ENCODE measurements at places on chromosomes 2 and 18. TPM values are rescaled to one million over a fixed set of nuclear protein-coding genes. Genes with fewer than 3 reads are reported as not detected.

Gene IL36G
- not detected for total RNA-seq

- no peaks in the 10 kb centered on the region for H3K27me3 ChIP-seq
- H3K27ac ChIP-seq = no peak overlapping the region
- DNase-seq = no peak
- H3K4me3 ChIP-seq = no peak overlapping the region
- no peaks in the 10 kb centered on the region for H3K4me1 ChIP-seq
These were observed 131.4 kb downstream of the TRABD2A start for GRCh38 chr2:84749442-84749841.

GRCh38 chr2:5020116-5020875 is 671.9 kb upstream of the SOX11 start:
- no peak for DNase-seq
- no peak overlapping the region for H3K4me3 ChIP-seq
- H3K27ac ChIP-seq = no peak overlapping the region
- no peaks in the 10 kb centered on the region for H3K4me1 ChIP-seq
- H3K27me3 ChIP-seq = no peaks in the 10 kb centered on the region

Gene PKP4
- total RNA-seq = 60.9 TPM

GRCh38 chr2:196162586-196163175 is 8.7 kb downstream of the STK17B start:
- no peak for DNase-seq
- H3K4me3 ChIP-seq = no peak overlapping the region
- H3K27me3 ChIP-seq = no peaks in the 10 kb centered on the region

Gene CDH2
- 7.7 TPM for total RNA-seq

DNA sequence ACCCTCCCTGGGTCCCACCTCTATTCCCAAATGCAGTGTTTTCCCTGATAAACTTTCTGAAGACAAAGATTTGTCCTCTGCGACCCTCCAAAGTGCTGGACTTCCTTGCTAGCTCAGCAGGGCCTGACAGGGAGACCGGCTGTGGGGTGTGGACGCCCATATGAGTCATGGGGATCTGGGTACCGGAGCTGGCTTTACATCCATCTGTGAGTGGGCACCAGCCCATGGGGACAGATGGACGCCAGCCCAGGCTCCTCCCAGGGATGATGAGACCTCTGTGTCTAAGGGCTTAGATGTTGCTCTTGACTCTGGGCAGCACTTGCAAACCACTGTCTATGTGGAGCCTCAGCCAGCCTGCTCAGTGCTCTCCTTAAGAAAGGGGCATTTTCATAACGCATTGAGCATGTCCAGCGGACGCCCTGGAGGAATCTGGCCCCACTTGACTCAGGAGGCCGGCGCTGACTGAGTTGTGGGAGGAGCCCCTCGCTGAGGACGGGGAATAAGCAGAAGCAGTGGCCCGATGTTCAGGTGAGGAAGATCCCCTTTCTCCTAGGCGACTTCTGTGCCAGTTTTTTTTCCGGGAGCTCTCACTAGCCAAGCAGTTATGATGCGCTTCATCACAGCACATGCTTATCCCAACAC is 229.4 kb upstream of the MYT1L start:
- no peaks in the 10 kb centered on the region for H3K4me1 ChIP-seq
- no peaks in the 10 kb centered on the region for H3K27me3 ChIP-seq
- no peaks in the 10 kb centered on the region for H3K36me3 ChIP-seq
- no peak for DNase-seq
- no peak overlapping the region for H3K4me3 ChIP-seq

DNA sequence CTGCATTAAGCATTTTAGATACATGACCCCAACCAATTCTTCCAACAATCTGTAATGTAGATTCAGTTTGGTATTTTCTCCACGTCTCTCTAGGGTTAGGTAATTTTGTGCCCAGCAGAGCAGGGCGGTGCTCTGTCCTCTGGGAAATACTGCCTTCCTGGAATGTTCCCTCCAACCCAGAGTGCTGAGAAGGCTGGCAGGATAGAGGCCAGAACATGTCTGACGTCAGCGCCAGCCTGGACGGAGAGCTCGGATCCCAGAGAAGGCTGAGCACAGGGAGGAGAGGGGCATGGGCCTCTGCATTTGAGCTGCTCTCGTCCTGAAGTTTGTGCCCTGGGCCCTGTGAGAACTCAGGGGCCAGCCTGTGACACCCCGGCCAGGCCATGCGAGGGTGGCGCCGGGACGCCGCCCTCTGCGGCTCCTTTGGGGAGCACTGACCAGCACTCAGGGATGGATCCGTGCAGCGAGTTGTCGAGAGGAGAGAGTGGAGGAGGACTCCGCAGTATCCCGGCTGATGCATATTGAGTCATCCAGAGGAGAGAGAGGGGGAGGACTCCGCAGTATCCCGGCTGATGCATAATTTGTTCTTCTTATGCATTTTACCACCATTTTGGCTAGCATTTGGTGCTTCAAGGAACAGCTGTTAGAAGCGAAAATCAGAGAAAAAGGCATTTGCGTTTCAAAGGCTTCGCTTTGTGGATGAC is 80.0 kb upstream of the PXDN start:
- H3K27ac ChIP-seq = no peak overlapping the region
- no peaks in the 10 kb centered on the region for H3K36me3 ChIP-seq
- peaks cover 2% of the 10 kb centered on the region for H3K4me1 ChIP-seq
- H3K4me3 ChIP-seq = no peak overlapping the region
- H3K27me3 ChIP-seq = no peaks in the 10 kb centered on the region

DNA sequence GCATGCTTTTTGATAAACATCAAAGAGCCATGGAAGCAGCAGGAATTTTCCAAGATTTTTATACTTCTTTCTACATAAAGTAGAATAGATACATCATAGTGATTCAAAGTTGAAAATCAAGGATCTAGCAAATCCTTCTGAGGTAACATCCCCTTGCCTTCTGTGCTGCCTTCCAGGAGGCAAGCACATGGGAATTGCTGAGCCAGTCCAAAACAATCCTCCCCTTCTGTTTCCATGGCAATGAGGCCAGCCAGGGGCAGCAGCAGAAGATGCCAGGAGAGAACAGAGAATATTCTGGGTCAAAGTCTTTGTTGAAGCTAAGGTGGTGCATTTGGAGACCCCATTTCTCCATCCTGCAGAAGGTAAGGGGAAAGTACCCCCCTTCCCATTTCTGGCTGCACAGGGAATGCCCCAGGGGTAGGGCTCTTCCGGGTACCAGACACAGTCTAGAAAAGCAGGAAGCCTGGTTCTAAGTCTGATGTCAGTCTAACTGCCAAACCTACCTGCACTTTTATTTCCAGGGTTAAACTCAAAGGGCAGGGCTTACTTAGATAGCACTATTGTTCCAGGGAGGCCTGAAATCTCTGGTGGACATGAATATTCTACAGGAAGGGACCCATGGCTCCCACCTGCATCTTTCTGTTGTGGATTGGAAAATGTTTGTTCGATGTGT is 22.1 kb downstream of the CENPA start:
- no peak overlapping the region for H3K4me3 ChIP-seq
- no peak overlapping the region for H3K27ac ChIP-seq
- H3K4me1 ChIP-seq = no peaks in the 10 kb centered on the region
- no peak for DNase-seq
- H3K36me3 ChIP-seq = no peaks in the 10 kb centered on the region

- no peak overlapping the region for H3K4me3 ChIP-seq
- H3K36me3 ChIP-seq = no peaks in the 10 kb centered on the region
- DNase-seq = no peak
These were observed 191.9 kb downstream of the MYO3B start for GRCh38 chr2:170369894-170370293.

GRCh38 chr2:186725783-186726182 is 31.9 kb downstream of the FAM171B start:
- H3K4me3 ChIP-seq = no peak overlapping the region
- no peaks in the 10 kb centered on the region for H3K4me1 ChIP-seq
- no peak overlapping the region for H3K27ac ChIP-seq
- H3K36me3 ChIP-seq = no peaks in the 10 kb centered on the region
- DNase-seq = no peak

Gene PAX3
- total RNA-seq = not detected

Gene LYG2
- total RNA-seq = not detected

Measured in ovary (tissue), 10 donors.